ENCODE measurements at places on chromosomes 2 and 18.

GRCh38 chr2:85702172-85702571, 8.0 kb downstream of the GNLY start:
- DNase-seq, result no peak

GRCh38 chr2:195672674-195673073, 15.6 kb downstream of the SLC39A10 start:
- no peak for DNase-seq

DNA sequence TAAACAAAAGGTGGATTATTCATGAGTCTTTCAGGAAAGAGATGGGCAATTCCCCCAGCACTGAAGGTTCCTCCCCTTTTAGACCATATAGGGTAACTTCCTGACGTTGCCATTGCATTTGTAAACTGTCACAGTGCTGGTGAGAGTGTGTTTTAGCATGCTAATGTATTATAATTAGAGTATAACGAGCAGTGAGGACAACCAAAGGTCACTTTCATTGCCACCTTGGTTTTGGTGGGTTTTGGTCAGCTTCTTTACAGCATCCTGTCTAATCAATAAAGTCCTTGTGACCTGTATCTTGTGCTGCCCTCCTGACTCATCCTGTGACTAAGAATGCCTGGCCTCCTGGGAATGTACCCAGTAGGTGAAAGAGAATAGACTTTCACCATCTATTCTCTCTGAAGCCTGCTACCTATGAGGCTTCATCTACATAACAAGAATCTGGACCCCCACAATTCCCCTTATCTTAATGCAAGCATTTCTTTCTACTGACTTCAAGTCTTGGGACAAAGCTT, 148.7 kb downstream of the CABLES1 start:
- DNase-seq, result no peak

GRCh38 chr18:65057439-65058083, 693.3 kb upstream of the CDH7 start:
- DNase-seq, result no peak

DNA sequence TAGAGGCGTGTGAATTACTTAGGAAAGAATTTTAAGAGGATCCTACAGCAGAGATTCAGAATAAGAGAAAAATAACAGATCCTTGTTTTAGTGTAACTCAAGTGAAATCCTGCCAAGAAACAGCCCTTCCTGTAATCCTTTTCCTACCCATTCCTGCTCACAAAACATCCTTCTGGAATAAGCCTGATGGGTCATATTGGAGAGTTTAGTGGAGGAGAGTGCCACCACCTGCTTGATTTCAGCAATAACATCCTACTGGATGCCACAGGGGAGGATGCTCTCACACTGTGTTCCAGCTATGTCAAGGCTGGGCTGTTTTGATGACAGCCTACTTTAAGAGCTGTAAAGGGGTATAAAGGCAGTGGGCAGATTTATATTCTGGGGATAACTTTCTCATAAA, 54.8 kb upstream of the CCDC178 start:
- no peak for DNase-seq

DNA sequence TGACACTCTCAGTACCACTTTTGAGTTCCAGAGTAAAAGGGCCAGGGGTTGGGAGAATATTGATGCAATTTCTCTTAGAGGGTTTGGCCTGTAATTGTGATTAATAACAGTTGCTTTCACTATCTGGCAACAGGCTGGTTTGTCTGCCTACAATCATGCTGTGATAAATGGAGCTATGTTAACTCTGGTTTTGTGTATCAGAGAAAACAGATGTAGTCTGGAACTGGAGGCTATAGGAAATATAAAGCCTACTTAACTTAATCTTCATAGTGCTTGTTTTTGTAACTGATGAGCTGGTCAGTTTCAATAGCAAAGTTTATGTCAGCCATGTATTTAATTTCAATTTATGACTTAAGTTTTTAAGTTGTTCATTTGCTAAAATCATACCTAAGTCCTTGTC, 138.0 kb downstream of the AGPS start:
- DNase-seq, result no peak

- DNase-seq, result no peak
These were observed 147.0 kb upstream of the ID2 start for GRCh38 chr2:8534729-8535468.

DNA sequence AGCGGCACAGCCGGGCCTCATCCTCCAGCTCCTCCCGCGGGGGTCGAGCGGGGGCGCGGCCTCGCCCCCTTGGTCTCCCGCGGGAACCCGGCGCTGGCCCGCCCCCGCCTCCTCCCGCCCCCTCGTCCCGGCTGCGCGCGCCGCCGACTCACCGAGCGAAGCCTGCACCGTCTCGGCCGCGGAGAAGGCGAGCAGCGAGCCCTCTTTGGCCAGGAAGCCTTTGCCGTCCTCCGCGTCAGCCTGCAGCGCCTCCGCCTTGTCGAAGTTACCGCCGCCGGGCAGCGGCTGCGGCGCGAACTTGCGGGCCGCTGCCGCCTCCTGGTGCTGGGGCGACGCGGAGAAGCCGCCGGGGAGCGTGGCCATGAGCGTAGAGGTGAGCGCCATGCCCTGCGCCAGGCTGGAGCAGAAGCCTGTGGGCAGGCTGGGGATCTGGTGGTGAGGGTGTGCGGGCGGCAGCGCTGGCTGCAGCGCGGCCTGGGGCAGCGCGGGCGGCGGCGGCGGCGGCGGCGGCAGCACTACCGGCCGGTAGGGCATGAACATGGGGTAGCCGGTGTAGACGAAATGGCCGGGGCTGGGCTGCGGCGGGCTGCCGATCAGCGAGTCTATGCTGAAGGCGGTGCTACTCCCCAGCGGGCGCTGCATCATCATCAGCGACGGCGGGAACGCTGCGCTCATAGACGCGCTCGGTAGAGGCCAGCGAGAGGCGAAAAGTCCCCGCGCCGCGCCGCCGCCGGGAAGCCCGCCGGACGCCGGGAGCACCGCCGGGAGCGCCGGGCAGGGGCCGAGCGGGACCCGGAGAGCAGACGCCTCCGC, 683 bp downstream of the GBX2 start:
- no peak for DNase-seq

- no peak for DNase-seq
These were observed 61.6 kb upstream of the HPCAL1 start for GRCh38 chr2:10240911-10241610.

DNA sequence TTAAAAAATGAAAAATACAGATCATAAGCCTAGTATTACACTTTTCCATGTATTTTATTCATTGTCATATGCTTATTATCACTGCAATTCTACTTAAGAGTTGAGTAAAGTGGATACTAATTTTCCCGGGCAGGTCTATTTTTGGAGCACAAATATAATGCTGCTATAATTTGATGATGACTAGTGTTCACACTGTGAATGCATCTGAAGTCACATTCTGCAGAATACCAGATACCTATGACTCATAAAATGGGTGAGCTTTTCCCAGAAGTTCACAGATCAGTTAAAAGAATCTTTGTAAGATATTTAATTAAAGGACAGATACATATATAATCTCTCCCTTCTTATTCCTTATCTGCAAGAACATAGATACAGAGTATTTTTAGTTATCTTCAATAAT, 79.8 kb upstream of the MC4R start:
- DNase-seq, result no peak

GRCh38 chr2:167471332-167471731, 583.1 kb downstream of the XIRP2 start:
- no peak for DNase-seq

GRCh38 chr2:9037166-9037565, 33.7 kb upstream of the MBOAT2 start:
- DNase-seq, result no peak

- no peak for DNase-seq
These were observed 23.3 kb downstream of the GNLY start for GRCh38 chr2:85717308-85718008.

- no peak for DNase-seq
These were observed 97.0 kb downstream of the FHOD3 start for GRCh38 chr18:36394486-36394885.

- DNase-seq, result no peak
These were observed 34.4 kb downstream of the ATP8B1 start for GRCh38 chr18:57768537-57769326.

- DNase-seq, result no peak
These were observed 196.6 kb upstream of the SALL3 start for GRCh38 chr18:78782951-78783563.

DNA sequence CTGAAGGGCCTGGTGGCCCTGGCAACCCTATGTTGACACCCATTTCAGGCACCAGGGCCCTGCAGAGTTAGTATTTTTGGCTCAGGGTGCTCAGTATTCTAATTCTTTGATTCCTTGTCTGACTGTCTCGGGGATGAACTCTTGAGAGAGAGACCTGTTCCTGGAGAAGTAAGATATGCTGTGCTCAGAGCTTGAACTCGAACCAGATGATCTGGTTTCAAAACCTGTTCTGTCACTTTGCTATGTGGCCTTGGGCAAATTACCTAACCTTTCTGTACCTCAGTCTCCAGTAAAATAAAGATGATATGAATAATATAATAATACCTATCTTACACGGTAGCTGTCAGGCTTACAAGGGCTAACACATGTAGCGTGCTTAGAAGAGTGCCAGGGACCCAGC, 294.2 kb downstream of the DYSF start:
- no peak for DNase-seq

- DNase-seq, result no peak
These were observed 310.4 kb upstream of the HDAC4 start for GRCh38 chr2:239710953-239711861.

GRCh38 chr2:12685145-12685544, 31.6 kb upstream of the TRIB2 start:
- no peak for DNase-seq

DNA sequence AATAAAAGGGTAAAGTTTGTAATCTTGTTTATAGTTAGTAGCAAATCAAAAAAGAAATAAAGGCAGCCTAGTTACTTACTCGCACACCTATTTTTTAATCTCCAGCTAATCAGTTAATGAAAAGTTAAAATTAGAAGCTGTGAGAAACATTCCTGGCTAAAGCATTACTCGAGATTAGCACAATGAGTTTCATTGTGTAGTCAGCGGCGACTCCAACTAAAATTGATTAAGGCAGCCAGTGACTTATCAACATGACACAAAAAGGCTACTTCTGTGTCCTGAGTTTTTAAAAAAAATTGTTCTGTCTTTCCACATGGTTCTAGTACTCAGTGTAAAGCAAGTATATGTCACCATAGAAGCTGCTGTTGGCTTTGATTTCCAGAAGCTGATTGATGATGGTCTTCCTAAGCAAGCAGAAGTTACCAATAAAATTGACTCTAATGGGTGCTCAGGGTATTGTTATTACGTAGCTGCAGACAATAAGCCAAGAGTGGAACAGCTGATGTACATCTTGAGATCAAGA, 159.2 kb downstream of the CPS1 start:
- no peak for DNase-seq

DNA sequence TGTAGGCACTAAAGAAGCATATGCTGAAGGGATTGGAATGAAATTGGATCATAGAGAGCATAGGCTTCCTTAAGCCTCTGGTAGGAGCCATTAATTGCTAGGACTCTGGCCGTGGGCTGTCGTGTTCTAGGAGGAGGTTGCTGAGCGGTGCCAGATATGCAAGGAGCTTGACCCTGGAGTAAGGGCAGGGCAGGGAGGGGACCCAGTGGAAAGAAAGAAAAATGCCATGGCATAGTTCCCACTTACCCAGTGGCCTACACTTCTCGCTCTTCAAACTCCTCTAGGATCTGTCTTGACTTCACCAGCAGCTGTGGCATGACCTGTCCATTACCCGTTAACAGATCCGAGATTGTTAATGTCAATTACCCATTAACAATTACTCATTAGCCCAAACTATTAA, 53.1 kb downstream of the NEURL3 start:
- no peak for DNase-seq

DNA sequence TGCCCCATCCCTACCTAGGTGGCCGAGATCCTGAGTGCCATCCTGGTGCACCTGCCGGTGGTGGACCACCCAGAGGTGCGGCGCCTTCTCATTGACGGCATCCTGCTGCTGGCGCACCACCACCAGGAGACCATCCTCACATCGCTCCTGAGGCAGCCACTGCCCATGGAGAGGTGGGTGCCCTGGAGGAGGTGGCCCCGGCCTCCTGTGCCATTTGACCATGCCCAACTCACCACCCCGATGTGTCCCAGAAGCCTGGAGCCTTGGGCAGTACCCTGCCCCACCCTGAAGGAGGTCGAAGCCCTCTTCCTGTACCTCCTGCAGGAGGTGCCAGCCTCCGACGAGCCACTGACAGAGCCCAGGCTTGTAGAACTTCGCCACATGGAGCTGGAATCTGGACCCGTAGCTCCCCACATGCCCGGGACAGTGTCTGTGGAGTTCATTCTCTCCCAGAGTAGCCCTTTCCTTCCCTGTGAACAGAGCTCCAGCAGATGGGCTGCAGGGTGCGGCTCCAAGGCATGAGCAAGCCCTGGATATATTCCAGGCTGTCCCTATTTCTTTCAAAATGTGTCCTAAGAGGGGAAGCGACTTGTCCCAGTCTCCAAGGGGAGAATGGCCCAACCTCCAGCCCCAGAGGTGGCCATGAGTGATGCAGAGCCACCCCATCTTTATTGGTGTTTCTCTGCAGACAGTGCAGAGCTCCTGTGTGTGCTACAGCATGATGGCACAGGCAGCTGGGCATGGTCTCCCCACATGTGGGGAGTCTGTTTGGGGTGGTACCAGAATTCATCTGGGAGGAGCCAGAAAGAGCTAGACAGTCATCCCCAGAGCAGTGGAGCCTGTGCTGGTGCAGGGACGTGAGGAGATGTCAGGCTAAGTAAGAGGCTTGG, 34.2 kb downstream of the HJURP start:
- DNase-seq, result no peak

DNA sequence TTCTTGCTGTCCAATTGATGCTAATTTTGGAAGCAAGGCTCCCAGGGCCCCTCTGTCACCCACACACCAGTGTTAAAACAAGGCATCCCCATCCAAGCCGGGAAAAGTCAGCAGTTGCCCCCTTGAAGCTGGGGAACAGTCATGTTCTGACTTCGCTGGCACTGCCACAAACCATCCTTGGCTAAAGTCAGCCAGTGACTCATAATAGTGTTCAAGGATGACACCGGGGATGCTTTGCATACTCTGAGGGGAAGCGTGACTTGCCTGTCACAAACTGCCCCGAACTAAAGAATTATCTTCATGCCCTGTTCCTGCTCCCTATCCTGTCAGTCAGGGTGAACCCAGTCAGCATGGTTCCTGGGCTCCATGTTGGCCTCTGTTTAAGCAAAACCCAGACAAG, 37.0 kb downstream of the TGFA start:
- DNase-seq, result no peak

DNA sequence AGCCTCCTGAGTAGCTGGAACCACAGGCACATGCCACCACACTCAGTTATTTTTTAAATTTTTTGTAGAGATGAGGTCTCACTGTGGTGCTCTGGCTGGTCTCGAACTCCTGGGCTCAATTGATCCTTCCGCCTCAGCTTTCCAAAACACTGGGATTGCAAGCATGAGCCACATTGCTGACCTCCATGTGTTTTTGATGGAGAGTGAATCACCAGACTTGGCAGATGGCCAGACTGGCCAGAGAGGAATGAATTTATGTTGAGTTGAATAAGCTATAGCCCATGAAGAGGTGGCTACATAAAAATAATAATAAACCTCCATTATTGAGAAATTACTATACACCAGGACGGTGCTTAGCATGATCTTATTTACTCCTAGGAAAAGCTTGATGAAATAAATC, 91.5 kb downstream of the MREG start:
- no peak for DNase-seq

DNA sequence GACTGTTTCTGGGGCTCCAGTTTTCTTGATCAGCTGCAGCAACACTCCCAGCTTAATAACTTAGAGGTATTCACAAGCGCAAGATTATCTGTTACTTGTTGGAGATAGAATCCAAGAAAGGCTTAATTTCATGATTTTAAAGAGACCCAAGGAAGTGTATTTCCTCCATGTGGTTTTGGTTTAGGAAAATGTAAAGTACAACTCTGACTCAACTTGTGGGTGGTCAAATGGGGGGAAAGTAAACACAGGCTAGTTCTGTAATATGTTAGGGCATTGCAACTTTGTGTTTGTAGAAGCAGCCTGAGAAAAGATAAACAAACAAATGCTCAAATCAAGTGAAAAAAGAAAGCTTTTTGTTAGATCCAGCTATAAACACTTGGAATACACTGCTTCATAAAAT, 90.1 kb upstream of the COL3A1 start:
- DNase-seq, result no peak

Data from stimulated activated CD8-positive, alpha-beta memory T cell treated with anti-CD3 and anti-CD28 coated beads, Interleukin-15, amount 100 ng/mL, for 24 hours (primary cell).